H1 (cell line): ENCODE measurements at places on chromosomes 4 and X. TPM values are rescaled to one million over a fixed set of nuclear protein-coding genes. Genes with fewer than 3 reads are reported as not detected.

HSD17B11 gene
- 9.0 and 10.2 TPM in 2 replicates for total RNA-seq

IL21 gene
- not detected in 2 replicates for total RNA-seq

MAGEB4 gene
- total RNA-seq: not detected in 2 replicates

DNA sequence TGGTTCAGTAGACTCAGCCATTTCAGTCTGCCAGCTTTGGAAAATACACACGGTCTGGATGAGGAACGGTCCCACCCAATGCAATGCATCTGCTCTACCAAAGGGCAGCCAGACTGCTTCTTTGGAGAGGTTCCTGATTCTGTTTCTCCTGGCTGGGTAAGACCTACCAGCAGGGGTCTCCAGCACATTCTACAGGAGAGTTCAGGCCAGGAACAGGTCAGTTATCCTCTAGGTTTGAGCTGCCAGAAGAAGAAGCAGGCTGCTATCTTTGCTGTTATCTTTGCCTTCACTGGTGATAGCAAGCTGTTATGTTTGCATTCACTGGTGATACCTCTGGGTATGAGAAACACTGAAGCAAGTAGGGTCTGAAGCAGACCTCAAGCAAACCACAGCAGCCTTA lies 45.5 kb upstream of the PBDC1 start:
- no peak overlapping the region for H3K4me3 ChIP-seq
- no peak overlapping the region for H3K27ac ChIP-seq

- no peaks in the 10 kb centered on the region for H3K27me3 ChIP-seq
- DNase-seq: no peak
- H3K4me3 ChIP-seq: no peak overlapping the region
- no peak overlapping the region for H3K27ac ChIP-seq
- no peaks in the 10 kb centered on the region for H3K4me1 ChIP-seq
These were observed 544.7 kb upstream of the NDST4 start for GRCh38 chr4:115657991-115658650.

DNA sequence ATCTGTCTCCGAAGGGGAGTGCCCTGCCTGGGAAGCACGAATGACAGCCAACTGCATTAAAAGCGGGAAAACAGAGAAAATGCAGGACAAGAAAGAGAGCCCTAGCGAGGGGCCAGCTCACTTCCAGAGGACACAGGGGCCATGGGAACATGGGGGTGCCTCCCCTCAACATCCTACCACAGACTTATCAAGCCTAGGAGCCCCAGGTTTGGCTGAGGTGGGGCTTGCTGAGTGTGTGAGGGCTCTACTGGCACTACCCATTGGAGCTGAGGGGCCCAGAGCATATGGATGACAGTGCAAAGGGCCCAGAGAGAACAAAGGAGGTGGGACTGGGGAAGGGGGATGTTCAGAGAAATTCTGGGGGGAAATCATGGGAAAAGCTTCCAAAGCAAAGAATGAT lies 101.8 kb downstream of the PJA1 start:
- H3K4me3 ChIP-seq: no peak overlapping the region
- peak; percentile 13 for DNase-seq
- no peaks in the 10 kb centered on the region for H3K4me1 ChIP-seq
- no peaks in the 10 kb centered on the region for H3K27me3 ChIP-seq
- H3K27ac ChIP-seq: no peak overlapping the region
- no peaks in the 10 kb centered on the region for H3K36me3 ChIP-seq

DNA sequence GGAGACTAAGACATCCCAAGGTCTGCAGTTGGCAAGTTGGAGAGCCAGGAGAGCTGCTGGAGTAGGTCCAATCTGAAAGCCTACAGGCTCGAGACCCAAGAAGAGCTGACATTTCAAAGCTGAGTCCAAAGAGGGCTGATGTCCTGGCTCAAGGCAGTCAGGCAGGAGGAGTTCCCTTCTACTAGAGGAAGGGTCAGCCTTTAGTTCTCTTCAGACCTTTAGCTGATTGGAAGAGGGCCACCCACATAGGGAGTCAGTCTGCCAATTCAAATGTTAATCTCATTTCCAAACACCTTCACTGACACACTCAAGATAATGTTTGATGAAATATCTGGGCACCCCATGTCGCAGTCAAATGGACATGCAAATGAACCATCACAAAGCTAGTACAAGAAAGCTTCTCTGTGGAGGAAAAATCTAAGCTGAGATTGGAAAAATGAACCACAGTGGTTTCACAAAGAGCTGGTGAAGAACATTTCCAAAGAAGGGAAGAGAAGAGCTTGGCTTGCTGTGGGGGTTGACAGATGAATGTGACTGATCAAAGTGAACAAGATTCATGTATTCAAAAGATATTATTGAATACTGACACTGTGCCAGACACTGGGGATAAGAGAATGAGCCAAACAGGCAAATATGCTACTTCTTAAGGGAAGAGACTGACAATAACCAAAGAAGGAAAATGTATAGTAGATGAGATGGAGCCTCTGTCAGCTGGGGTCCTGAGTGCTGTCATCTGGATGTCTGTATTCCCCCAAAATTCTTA lies 61.2 kb downstream of the STK32B start:
- no peaks in the 10 kb centered on the region for H3K36me3 ChIP-seq
- DNase-seq: no peak
- H3K27ac ChIP-seq: no peak overlapping the region

DNA sequence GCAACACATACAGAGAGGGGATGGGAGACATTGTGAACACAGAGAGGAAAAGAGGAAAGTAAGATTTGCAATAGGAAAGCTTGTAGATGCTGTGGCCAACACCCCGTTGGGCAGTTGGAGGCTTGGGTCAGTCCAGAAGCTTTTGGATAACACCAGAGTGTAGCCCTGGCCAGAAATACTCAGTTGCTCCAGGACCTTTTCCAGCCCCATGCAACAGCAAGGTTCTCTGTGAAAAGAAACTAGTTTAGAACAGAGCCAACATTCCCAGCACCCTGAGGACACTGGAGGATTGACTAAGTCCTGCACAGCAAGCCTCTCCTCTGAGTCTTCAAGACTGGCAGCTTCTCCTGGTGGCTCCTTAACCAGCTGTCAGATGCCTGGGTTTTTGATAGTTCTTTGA lies 27.9 kb upstream of the NAF1 start:
- DNase-seq: no peak
- no peaks in the 10 kb centered on the region for H3K27me3 ChIP-seq
- no peak overlapping the region for H3K4me3 ChIP-seq
- H3K27ac ChIP-seq: no peak overlapping the region
- H3K4me1 ChIP-seq: no peaks in the 10 kb centered on the region
- no peaks in the 10 kb centered on the region for H3K36me3 ChIP-seq

GRCh38 chrX:44747317-44747716 lies 96.5 kb upstream of the DUSP21 start:
- no peaks in the 10 kb centered on the region for H3K36me3 ChIP-seq

DNA sequence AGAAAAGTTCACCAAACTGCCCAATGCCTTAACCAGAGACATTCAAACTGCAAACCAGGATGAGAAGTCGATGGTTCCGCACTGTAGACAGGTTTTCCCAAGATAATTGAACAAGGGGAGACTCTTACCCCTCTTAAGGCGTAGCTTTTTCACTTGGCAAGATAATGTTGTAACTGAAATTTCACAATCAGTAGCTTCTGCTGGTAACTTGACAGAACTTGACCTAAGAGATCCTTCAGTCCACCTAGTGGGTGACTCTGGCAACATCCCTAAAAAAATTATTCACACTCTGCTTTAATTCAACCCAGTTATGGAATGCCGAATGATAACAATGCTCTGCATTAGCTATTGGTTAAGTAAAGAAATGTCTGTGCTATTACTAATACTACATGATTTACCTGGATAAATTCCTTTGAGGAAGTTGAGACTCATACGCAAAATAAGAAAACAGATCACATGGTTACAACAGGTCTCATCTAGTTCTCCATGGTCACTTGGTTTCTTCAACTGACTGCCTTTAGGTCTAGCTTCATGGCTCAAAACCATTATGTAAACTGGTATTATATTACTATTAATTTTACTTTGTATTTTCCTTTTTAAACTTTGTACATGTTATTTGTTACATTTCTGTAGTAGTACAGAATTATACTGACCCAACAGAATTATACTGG lies 9.1 kb downstream of the ELF2 start:
- peaks cover 6% of the 10 kb centered on the region for H3K4me1 ChIP-seq
- H3K36me3 ChIP-seq: no peaks in the 10 kb centered on the region
- no peak overlapping the region; the same call in 1 of the 2 replicates for H3K27ac ChIP-seq
- no peak for DNase-seq
- H3K27me3 ChIP-seq: no peaks in the 10 kb centered on the region
- no peak overlapping the region for H3K4me3 ChIP-seq

DNA sequence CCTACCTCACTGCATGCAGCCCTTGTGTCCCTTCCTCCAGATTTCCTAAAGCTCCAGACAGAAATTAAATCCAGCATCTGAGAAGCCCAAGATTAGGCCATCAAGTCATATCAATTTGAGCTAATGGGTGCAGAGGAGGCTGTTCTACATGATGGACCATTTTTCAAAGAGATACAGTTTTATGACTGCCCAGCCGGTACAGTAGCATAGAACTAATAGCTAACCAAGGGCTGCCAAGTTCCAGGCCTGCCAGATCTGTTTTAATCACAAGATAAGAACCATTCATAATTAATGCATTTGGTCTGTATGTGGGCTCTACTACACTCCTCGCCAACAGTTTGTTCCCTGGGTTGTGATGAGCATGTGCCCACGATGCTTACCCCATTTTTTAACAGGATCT lies 73.9 kb upstream of the PLAC1 start:
- no peak overlapping the region for H3K27ac ChIP-seq
- no peaks in the 10 kb centered on the region for H3K36me3 ChIP-seq
- H3K4me1 ChIP-seq: no peaks in the 10 kb centered on the region; the same call in 1 of the 2 replicates
- no peaks in the 10 kb centered on the region for H3K27me3 ChIP-seq

GRCh38 chrX:20527558-20528011 lies 260.9 kb upstream of the RPS6KA3 start:
- no peak for DNase-seq
- H3K36me3 ChIP-seq: no peaks in the 10 kb centered on the region
- H3K4me1 ChIP-seq: no peaks in the 10 kb centered on the region
- no peaks in the 10 kb centered on the region for H3K27me3 ChIP-seq
- H3K4me3 ChIP-seq: no peak overlapping the region

GRCh38 chr4:72564184-72564583 lies 4.8 kb downstream of the ADAMTS3 start:
- H3K27ac ChIP-seq: no peak overlapping the region
- no peak for DNase-seq
- no peak overlapping the region for H3K4me3 ChIP-seq
- no peaks in the 10 kb centered on the region for H3K27me3 ChIP-seq
- H3K36me3 ChIP-seq: no peaks in the 10 kb centered on the region
- no peaks in the 10 kb centered on the region for H3K4me1 ChIP-seq
